ENCODE measurements at places on chromosomes 7 and 10. TPM values are rescaled to one million over a fixed set of nuclear protein-coding genes. Genes with fewer than 3 reads are reported as not detected.

SPDYE11 gene
- total RNA-seq, result not detected

CFAP46 gene
- total RNA-seq, result 0.69 TPM

MLXIPL gene
- total RNA-seq, result not detected

ZNF479 gene
- total RNA-seq, result not detected

KCNH2 gene
- total RNA-seq, result not detected

Measured in cardiac ventricle fibroblast (primary cell).